ENCODE measurements at places on chromosomes 4 and X. TPM values are rescaled to one million over a fixed set of nuclear protein-coding genes. Genes with fewer than 3 reads are reported as not detected.

Gene ADH7
- not detected for total RNA-seq

Gene KLB
- not detected for total RNA-seq

Gene SRPK3
- total RNA-seq = 0.76 TPM

Gene PDGFRA
- 96.8 TPM for total RNA-seq

Gene ARHGAP10
- total RNA-seq = 53.9 TPM

Gene GAGE12H
- total RNA-seq = not detected

All from uterus (tissue), 4 donors.